ENCODE measurements at places on chromosomes 16 and 17.

DNA sequence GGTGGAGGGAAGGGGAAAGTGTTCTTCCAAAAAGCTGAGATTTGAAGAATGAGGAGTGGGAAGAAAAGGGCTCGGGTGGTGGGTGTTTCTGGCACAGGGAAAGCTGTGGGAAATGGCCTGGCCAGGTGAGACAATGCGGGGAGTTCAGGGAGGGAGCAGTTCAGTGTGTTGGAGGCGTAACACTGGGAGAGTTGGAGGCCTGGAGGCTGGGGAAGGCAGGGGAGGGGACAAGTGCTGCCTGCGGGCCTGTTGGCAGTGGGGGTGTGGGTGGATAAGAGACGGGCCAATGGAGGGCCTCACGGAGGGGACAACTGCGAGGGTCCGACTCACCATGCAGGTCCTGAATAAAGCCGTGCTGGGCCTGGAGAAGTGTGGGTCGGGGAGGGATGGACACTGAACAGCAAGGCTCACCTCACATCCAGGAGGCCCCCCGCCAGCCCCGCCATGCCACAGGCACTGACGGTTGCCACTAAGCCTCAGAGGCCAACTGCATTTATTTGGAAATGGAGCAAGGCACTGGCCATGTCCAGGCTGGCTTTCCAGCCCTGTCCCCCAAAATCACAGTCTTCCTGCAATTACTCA lies 17.8 kb upstream of the KRT19 start:
- DNase-seq = no peak

GRCh38 chr16:4494746-4495490 lies 18.7 kb downstream of the HMOX2 start:
- DNase-seq = no peak

- no peak for DNase-seq
Measured at GRCh38 chr17:35559495-35560210, 966 bp downstream of the SLFN14 start.

DNA sequence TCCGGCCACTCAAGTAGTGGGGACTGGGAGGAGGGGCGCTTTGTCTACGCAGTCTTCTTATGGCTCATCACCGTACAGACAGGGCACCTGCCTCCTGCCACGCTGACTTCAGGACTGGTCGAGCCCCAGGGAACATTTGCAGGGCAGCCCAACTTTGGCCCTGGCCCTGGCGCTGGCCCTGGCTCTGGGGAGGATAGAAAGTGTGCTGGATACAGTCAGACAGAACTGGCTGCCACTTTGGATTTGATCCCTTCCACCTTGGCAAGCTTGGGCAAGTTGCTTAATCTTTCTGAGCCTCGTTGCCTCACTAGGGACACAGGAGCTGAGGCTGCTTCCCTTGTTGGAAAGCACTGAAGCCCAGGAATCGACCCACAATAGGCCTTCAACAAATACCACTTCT lies 13.6 kb downstream of the LGALS9 start:
- DNase-seq = no peak
